Suprapubic skin (tissue), 4 donors: ENCODE measurements at places on chromosomes 4 and X.

GRCh38 chr4:78379991-78380729, 171.4 kb upstream of the ANXA3 start:
- no peak for DNase-seq

DNA sequence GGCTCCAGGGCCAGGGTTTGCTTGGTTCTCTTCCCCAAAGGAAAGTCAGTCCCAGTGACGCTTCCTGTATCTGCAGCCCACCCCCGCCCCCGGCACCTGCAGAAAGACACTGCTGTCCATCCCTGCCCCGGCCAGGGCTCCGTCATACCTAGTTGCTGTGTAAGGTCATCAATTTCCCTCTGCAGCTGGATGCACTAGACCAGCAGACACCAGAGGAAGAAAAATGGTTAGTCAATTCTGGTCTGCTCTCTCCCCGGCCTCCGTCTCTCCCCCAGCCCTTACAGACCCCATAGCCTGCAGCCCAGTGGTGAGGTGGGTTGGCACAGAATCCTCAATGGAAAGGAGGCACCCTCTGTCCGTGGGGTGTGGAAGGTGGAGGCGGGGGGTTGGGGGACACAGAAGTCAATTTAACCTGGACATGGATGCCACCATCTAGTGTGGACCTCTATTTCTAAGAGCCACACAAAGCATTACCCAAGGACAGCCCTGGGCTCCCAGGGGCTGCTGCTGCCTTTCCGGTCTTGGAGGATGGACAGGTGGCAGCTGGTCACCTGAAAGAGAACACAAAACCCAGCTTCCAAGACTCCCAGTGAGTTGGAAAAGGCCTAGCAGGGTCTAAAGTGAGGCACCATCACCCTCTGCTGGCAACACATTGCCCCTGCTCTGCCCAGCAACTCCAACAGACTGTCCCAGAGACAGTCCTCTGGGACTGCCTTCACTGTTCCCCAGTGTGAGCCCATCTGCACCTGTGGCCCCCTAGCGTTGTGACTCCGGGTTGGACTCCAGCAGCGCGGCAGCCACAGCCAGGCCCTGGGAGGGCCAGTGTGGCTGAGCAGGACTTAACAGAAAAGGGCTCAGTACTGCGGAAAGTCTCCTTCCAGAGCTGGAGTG, 40.2 kb upstream of the NHSL2 start:
- no peak for DNase-seq

- no peak for DNase-seq
Measured at GRCh38 chr4:169201222-169202144, 69.3 kb downstream of the SH3RF1 start.

- DNase-seq = no peak
Measured at GRCh38 chr4:57442831-57443291, 332.7 kb upstream of the IGFBP7 start.

- DNase-seq = no peak
Measured at GRCh38 chr4:48073567-48074103, 57.1 kb downstream of the NIPAL1 start.

- no peak for DNase-seq
Measured at GRCh38 chr4:7842384-7843279, 97.0 kb downstream of the AFAP1 start.
